ENCODE measurements at places on chromosomes 2 and 18.
A peak's percentile ranks its signal among the peaks of the same experiment; 100 is the strongest.

- ATAC-seq: no peak
Observed at GRCh38 chr2:163081754-163082153, 243.2 kb upstream of the KCNH7 start.

DNA sequence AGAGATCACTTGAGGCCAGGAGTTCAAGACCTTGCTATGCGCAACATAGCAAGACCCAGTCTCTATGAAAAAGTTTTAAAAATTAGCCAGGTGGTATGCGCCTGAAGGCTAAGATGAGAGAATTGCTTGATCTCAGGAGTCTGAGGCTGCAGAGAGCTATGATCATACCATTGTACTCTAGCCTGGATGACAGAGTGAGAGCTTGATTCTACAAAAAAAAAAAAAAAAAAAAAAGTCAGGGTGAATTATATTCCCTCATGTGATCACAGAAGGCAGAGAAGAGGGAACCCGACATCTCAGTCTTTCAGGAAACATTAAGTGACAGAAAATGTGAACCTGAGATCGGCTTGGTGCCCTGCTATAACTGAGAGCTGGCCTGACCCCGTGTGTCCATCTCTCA is 171.2 kb upstream of the MSH6 start:
- ATAC-seq: no peak

DNA sequence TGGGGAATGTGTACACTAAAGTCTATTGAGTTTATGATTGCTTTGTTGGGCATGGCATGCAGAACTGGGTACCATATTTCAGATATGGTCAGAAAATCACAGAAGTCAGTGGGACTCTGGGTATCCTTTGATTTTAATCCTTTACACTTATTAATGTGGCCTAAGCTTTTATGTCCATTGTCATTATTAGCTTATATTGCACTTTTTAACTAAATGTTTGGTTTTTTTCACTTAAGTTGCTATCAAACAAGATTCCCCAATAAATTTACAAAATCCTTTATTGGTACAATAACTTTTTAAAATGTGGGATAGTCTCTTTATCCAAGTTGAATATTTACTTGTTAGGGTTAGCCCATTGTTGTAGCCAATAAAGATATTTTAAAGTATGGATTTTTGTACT is 234.1 kb upstream of the NRP2 start:
- ATAC-seq: no peak

DNA sequence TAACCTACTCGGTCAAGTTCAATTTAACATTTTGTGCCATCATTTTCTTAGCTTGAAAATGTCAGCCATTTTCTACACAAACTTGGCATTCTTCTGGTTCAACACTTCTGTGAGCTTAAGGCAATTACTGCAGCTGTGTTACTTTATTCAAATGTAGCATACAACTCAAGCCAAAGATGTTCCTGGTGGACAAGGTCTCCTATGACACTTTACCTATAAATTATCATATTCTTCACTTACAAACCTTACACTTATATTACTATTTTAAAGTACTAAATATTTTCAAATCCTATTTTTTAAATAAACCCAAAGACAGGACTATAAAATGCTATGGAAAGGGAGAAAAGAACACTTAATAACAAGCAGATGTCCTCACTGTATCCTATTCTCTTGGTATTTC is 1045.3 kb downstream of the TSN start:
- no peak for ATAC-seq

DNA sequence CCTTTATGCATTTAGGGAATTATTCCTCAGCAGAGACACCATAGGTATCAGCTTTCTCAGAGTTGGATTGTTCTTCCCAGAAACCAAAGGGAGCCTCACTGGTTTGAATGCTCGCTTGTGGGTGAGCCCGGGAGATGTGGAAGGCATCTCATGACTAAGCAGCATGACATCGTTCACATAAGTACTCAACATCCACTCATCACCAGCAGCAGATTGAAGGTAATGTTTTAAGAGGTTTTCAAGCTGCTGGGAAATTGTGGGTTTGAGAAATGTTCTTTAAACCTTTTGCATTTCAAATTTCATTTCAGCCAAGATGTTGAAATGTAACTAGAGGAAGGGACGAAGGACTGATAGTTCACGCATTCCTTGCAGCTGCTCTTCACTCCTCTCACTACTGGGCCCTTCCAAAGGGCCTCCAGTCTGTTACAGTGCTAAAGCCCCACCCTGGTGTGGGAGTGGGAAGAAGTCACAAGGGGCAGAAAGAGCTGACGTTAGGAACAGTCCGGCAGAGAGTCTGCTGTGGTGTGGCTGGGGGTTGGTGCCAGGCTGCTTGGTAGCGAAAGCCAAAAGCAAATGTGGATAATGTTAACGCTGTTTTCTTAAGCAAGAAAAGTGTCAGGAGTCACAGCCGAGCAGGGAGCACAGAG is 324.5 kb upstream of the EPHA4 start:
- ATAC-seq: no peak

DNA sequence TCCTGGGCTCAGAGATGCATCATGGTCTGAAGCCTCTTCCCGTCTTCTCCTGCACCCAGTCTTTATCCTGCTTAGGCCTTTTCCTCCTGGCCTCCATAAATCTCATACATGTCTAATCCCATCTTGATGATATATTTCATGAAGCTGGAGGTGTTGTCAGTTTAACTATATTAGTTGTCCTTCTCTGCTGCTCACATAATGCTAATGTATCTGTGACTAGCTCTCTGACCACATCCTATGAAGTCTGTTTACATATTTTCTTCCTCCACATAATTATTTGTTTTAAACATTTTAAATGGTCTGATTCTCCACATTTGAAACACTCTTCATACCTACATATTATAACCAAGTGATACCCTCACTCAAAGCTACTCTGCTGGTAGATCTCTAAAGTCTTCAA is 315.2 kb upstream of the RND3 start:
- ATAC-seq: no peak

DNA sequence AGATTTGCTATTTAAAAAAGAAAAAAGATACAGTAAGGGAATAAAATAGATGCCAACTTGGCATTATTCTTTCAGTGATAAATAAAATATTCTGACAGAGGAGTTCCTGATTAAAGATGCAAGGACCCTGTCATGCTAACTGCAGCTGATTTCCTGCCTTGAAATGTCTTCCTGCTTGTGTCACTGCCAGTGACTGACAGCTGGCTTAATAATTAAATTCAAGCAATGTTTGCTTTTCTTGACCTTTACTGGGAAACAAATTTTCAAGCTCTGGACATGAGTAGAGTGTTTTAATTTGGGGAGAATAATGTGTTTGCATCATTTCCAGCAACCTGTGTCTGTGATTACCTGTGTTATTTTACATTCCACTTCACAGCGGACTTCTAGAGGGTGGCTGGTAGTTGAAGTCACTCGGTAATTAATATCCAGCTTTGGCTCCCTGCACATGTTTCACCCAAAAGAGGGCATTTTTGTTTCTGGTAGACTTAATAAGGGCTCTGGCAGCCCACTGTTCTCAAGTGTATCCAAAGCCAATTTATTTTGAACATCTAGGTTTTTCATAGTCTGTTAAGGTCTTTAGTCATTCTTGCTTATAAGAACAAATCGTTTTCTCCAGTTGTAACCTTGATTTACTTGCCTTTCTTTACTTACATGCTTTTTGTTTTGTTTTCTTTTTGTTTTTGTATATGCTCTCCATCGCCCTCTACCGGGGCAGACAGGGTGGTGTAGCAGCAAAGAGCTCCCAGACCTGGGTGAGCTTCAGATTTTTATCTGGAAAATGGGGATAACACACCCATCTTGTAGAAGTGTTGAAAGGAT is 48.5 kb upstream of the PROKR1 start:
- ATAC-seq: no peak

DNA sequence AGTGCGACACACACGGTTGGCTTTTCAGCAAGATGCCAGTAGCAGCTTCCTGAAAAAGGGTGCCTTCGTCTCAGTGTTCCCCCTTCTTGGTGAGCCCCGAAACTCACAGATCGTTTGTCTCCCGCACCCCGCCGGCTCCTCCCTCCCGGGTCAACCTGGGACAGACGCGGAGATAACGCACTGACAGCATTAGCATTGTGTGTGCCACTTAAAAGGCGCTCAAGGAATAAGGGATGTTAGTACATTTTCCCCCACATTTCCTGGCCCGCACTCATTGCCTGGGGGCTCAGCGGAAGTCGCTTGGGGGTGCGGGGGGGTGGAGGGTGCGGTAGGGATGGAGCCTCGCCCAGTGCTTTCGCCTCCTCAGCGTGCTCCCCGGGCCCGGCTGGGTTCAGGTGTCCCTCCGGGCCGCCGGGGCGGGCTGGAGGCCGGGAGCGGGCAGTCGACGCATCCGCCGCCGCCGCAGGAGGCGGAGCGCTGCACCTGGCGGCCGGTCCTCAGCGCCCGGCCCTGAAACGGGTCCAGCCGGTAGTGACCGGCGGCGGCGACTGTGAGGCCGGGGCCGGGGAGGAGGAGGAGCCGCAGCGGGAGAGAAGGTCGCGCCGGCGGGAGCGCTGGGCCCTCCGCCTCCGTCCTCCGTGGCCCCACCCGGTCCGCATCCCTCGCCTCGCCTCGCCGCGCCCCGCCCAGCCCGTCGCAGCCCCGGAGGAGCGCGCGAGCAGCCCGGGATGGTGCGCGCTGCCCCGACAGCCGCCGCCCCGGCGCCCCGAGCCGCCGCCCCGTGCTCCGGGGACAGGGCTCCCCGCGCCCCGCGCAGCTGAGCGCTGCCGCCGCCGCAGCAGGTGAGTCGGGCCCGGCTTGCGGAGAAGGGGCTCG is at the start of gene MFSD6:
Gene MFSD6 (plus strand): TSS at position 694 of the 876 bp plus-strand sequence. CDS start 27,675 bp downstream, outside the sequence.
- peak; percentile 87 for ATAC-seq

GRCh38 chr2:160876765-160877164 is 283.5 kb upstream of the TANK start:
- no peak for ATAC-seq

GRCh38 chr2:66443979-66444861 is 9.3 kb downstream of the MEIS1 start:
- no peak for ATAC-seq

DNA sequence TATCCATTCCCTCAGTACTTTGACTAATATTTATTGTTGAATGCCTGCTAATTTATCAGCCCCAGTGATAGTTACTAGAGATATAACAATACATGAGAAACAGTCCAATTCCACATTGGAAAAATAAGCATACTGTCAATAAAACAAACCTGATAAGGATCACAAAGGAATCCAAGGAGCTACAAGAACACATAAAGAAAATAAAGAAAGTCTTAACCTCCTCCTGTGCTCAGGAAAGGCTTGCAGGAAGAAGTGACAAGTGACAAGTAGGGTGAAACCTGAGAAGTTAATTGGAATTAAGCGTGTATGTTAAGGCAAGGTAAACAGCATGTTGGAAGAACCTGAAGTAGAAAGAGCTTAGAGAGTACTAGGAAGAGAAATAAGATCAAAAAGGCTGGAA is 20.3 kb upstream of the ASNSD1 start:
- ATAC-seq: no peak

DNA sequence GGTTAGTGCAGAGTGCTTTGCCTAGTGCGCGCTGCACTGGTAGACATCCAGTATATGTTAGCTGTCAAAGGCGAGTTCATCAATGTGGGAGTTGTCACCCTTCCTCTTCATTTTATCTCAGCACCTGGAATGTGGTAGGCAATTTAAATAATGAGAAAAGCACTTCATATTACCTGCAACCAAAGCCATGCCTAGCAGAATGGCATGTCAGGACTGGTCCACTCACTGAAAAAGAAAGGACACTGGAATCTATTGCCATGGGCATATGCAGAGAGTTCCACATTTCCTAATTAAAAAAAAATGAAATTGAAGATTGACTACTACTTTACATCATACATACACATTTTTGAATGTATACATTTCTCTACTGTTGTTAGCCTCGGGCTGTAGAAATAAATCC is 139.6 kb downstream of the PAX3 start:
- no peak for ATAC-seq

- ATAC-seq: no peak
Observed at GRCh38 chr2:1748741-1749488, 4.6 kb upstream of the PXDN start.

GRCh38 chr2:16253291-16253690 is 312.9 kb downstream of the MYCN start:
- no peak for ATAC-seq

DNA sequence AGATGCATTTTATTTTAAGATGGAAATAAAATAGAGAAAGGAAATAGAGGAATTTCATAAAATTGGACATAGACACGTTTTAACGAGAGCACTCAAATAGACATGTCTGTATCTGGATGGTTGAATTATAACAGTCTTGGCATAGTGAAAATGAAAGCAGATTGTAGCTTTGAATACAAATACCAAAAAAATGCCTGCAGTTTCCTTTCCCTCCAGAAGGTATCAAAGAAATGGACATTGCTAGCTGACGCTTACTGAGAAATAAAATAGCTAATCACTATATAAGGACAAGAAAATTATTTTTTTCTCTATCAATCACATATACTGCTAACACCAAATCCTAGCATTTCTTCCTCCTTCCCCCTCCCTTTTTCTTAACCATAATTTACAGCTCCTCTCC is 11.4 kb upstream of the MAPRE2 start:
- peak; percentile 83 for ATAC-seq

- ATAC-seq: no peak
Observed at GRCh38 chr18:30081122-30081521, 961.4 kb downstream of the DSC3 start.

DNA sequence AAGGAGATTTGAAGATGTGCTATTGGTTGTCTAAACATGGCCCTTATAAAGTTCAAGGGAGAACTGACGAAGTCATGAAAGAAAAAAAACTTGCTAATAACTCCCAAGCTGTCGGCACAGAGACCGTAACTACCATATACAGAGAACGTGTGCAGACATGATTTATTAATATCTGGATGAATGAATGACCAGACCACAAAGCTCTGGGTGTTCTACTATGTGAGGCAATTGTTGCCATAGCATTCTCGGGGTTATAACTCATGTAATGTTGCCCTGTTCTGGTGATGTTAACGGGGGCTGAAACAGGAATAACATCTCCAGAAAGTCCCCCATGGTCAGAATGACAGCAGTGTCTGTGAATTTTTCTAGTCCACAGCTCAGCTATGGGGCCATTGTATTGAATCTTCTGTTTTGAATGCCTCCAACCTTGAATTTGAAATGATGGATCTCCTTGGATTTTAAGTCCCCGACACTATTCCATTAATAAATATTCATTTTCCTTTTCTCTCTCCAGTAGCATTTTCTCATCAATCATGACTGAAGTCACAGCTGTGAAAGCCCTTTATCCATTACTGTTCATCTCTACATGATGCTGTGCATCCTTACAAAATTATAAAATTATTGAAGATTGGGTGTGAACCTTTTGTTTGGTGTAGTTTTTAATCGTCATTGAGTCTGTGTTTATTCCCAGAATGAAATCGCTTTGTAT is 483.4 kb upstream of the KLHL29 start:
- ATAC-seq: no peak
